Right renal cortex interstitium (tissue), 3 donors: ENCODE measurements at places on chromosomes 7 and 10. TPM values are rescaled to one million over a fixed set of nuclear protein-coding genes. Genes with fewer than 3 reads are reported as not detected.

ADARB2 gene
- polyA plus RNA-seq: 1.4 TPM

GRCh38 chr7:92697012-92697411, 106.8 kb upstream of the FAM133B start:
- no peak for DNase-seq

DNA sequence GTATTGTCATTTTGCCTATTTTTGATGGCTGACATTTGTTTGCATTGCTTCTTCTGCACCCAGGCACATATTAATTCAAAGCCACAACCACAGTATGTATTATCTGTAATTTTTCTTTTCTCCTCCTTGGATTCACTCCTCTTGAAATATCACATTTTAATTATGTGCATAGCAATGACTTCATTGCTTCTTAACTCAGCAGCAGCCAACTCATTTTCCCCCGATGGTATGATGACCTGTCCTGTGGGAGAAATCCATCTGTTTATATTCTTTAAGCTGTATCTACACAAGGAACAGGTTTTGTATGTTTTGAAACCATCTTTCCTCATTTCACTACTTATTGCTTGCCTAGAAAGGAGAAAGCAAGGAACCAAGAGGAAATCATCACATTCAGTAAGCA, 588.8 kb downstream of the INHBA start:
- DNase-seq: no peak

GRCh38 chr7:96658022-96658412, 51.6 kb downstream of the SEM1 start:
- DNase-seq: no peak

DNA sequence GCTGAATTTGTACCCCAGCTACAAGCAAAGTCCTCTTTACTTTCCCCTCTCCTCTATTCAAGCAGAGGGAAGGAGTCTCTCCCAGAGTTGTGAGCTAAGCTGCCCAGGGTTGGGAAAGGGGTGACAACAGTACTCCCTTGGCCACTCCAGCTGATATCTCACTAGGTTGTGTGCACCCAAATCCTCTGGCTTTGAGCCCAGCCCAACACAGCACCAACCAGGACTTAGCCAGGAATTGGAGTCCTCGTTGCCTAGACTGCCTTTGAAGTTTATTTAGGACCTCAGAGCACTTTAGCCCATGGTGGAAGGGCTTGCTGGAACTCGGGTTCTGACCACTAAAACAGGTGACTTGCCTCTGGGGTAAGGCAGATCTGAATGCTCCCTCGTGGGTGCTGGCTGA, 35.7 kb upstream of the DYNC1I1 start:
- no peak for DNase-seq

- no peak for DNase-seq
Observed at GRCh38 chr10:108783897-108784296, 1139.4 kb downstream of the XPNPEP1 start.

DNA sequence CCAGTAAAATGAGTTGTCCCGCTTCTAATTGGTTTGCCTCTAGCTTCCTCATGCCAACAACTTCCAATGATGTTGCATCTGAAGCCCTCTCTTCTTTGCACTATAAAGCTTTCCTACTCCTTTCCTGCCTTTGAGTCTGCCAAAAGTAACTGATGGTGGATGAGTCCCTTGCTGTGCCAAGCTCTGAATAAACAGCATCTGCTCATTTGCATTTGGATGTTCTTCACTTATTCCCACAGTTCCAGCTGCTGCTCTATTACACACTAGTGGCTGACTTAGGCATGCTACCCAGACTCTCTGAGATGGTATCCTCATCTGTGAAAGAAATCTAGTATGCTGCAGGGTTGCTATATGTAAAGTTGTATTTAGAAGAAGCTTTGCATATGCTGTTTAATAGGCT, 24.9 kb downstream of the SFR1 start:
- no peak for DNase-seq

SEPTIN14 gene
- polyA plus RNA-seq: 0.27 TPM
